ENCODE measurements at places on chromosomes 13 and 19.
A peak's percentile ranks its signal among the peaks of the same experiment; 100 is the strongest.

DNA sequence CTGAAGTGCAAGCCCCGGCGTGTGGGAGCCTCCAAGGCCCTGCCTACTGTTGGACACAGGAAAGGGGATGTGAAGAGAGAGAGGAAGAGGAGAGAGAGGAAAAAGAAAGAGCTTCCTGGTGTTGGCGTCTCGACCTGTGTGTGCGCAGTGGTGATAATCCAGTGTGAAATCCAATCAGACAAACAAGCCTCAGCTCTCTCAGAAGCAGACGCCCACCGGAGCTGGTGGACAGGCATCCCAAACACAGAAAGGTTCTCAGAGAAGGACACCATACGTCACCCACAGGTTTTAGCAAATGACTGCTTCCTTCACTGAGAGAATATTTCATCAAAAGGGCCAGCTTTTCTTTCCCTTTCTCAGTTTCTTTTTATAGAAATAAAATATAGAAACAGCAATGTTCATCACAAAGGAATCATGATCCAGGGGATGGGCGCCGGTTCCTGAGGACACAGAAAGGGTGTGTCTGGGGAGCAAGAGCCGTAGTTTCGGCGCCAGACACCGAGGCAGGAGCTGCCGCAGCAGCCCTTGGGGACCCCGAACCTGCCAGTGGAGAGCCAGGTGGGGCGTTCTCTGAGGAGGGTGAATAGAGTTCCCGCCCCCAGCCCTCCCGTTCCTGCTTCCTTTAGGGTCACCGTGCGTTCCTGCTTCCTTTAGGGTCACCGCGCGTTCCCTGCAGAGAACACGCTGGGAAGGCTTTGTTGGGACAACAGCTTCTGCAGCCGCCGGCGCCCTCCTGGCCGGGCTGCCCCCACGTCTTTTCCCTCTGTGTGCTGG is 145.8 kb upstream of the SOX1 start:
- DNase-seq = no peak

DNA sequence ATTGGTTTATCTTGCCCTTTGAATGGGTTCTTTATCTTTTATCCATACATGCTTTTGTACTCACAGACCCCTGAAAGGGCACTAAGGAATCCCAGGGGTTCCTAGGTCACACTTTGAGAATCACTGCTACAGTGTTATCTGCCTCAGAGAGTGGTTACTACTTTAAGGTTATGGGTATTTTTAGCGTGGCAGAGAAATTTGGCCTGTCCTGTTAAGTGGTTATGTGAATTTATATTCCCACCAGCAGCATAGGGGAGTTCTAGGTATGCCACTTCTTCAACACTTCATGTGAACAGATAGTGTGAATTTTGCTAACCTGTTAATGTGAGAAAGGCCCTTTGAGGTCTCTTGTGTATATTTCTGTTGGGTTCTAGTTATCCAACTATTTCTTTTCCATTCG is 75.7 kb downstream of the DNAJC3 start:
- DNase-seq = no peak

- DNase-seq = no peak
Measured at GRCh38 chr19:1322198-1322981, 36.7 kb downstream of the EFNA2 start.

DNA sequence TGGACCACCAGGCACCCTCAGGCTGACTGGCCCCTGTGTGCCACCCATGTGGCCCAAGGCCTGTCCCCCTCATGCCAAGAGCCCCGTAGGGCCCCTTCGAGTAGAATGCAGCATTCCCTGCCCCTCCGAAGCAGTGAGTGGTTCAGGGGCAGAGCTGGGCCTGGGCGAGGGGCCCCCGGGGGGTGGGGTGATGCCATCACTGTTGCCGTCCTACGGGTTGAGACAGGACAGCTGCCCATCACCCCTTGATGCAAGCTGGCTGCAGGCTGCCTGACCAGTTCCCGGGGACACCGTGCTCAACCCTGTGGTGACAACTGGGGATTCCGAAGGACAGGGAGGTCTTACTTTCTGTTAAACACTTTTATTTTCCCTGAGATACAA is 4.7 kb downstream of the SBNO2 start:
- DNase-seq = no peak

GRCh38 chr19:19550485-19550929 is 12.4 kb downstream of the CILP2 start:
- no peak for DNase-seq

GRCh38 chr13:27770809-27771208 is 21.5 kb upstream of the GSX1 start:
- no peak for DNase-seq

DNA sequence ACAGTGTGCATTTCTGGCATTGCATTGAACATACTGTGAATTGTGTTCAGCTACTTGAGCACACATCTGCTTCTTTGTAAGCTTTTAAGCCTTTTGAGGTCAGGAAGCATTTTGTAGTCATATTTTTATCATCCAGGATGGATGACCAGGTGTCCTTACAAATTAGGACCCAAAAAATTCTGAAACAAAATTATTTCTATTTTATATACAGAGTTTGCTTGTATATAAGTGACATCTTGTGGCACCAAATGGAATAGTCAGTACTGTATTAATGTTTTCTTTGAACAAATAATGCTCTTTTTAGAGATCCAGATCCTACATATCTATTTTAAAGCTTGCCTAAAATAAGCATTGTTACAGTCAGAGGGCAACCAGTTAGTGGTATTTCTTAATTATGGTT is 9.5 kb upstream of the SUPT20H start:
- no peak for DNase-seq

GRCh38 chr13:79966059-79966458 is 374.9 kb downstream of the SPRY2 start:
- DNase-seq = no peak

GRCh38 chr19:40466985-40467734 is at the start of gene SPTBN4:
Gene SPTBN4 (plus strand): TSS chr19:40467001. CDS start chr19:40472622, 5,621 bp downstream.
- no peak for DNase-seq

GRCh38 chr13:51269039-51269438 is 46.8 kb downstream of the FAM124A start:
- no peak for DNase-seq

- no peak for DNase-seq
Measured at GRCh38 chr19:6564393-6564792, 26.6 kb downstream of the CD70 start.

- DNase-seq = no peak
Measured at GRCh38 chr13:109959903-109960302, 173.5 kb upstream of the IRS2 start.

DNA sequence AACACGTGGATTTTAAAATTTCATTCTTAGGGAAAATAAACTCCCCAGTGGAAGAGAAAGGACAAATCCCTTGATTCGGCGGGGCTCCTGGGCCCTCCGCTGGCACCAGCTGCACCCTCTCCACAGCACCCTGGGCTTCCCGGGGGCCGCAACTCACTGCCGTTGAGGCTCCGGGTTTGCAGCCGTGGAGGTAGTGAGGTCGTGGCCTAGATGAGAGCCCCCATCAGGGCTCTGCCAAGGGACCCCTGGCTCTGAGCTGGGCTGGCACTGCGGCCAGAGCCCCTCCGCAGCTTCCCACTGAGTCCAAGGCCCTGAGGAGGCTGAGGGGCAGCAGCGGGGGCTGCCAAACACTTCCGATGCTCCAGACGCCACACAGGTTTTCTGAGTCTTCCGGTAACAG is 133.7 kb upstream of the MCF2L start:
- DNase-seq = no peak

GRCh38 chr13:25987987-25988386 is 63.8 kb downstream of the SHISA2 start:
- DNase-seq = no peak

GRCh38 chr19:45547965-45548609 is 36.5 kb downstream of the OPA3 start:
- DNase-seq = no peak

DNA sequence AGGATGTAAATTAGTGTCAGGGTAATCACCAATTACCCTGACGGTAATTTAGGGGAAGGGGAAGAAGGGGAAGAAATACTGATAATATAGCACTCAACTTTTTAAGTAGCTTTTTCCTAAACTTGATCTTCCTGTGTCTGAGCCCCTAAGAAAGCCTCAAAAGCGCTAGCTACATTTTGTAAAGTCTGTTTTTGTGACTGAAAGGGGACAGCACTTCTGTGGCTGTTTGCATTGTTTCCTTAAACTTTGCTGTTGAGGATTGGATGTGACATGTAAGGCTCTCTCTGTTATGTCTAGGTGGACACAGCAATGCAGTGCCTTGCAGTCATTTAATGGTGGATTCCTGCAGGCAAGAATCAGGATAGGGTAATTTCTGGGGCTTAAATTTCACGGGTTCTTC is 42.8 kb downstream of the SPATA13 start:
- no peak for DNase-seq

DNA sequence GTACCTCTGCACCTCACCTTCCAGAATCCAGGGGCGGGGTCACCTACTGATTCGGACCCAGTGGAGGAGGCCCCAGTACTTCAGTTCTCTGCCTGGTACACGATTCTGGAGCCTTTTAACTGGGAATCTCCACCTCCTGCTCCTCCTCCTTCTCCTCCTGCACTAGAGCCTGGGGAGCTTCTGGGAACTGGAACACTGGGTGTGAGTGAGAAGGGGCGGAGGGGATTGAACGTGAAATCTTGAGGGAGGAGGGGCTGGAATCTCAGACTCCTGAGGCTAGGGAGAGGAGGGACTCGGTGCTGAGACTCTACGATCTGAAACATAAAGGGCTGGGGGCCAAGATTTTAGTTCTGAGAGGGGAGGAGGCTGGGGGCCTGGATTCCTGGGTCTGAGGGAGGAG is at the start of gene KLK8:
Gene KLK8 (minus strand): TSS at position 90 of the 400 bp plus-strand sequence. CDS start 437 bp downstream, outside the sequence.
- DNase-seq = no peak

- no peak for DNase-seq
Measured at GRCh38 chr19:37227996-37228395, 10.0 kb downstream of the ZNF383 start.

DNA sequence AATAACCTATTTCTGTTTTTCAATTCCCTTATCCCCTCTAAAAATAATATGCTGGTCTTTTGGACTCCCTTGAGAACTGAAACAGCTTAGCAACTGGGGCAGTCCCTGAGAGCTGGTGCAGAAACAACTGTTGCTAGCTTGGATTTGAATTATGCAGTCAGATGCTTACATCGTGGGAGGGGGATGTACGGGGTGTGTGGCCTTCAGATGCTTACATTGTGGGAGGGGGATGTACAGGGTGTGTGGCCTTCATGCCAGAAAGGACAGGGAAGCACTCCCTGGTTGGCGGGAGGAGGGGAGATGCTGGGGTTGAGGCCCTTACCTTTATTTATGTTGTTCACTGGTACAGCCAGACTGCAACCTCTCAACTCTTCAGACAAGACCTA is 25.6 kb downstream of the LRCH1 start:
- no peak for DNase-seq

- DNase-seq = no peak
Measured at GRCh38 chr19:11324079-11324661, 15.3 kb downstream of the RAB3D start.

DNA sequence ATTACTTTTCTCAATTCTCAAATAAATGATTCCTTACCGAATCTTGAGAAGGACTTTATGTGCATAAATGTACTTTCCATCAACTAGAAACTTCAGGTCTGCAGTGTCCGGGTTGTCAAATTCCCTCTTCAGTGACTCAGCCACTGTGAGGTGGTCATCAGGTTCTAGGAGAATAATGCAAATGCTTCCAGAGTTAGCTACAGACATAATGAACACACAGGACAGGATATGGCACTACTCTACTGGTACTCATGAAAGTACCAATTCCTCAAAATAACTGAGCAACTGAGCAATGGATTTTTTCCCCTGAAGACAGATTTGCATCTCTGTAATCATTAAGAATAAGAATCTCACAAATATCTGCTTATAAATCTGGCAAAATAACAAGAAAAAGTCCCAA is 31.2 kb downstream of the RCBTB2 start:
- DNase-seq = no peak

DNA sequence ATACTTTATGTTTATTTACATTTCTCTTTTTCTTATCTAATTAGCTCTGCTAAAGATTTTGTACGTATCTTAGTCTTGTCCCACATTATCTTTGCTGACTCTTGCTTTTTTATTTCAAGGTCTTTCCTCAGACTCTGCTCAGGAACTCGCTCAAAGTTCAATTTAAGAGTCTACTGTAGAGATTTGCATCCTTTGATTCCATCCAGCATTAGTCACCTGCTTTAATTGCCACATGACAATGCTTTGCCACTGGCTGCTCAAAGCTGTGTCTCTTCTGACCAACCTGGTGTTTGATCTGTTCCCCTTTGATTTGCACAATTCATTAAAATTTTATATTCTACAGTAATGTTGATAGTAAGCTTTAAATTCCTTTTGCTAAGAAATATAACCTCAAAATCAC is 157.9 kb upstream of the FREM2 start:
- DNase-seq = no peak

DNA sequence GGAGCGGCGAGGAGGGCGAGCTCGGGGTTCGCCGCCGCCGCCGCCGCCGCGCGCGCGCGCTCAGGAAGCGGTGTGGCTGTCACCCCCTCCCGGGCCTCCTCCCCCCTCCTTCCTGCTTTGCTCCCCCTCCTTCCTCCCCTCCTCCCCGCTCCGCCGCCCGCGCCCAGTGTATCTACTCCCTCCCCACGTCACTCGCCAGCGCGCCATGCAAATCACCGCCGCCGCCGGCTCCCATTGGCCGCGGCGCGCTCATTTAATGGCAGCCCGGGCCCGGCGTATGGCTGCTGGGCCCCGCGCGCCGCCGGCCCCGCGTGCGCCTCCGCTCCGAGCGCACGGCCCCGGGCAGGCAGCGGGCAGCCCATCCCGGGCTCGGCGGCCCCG is 335 bp upstream of the SOX1 start:
- DNase-seq = peak; percentile 19

GRCh38 chr13:40490086-40490758 is 176.2 kb downstream of the FOXO1 start:
- no peak for DNase-seq

- DNase-seq = no peak
Measured at GRCh38 chr13:101752432-101752831, 300.0 kb downstream of the ITGBL1 start.

DNA sequence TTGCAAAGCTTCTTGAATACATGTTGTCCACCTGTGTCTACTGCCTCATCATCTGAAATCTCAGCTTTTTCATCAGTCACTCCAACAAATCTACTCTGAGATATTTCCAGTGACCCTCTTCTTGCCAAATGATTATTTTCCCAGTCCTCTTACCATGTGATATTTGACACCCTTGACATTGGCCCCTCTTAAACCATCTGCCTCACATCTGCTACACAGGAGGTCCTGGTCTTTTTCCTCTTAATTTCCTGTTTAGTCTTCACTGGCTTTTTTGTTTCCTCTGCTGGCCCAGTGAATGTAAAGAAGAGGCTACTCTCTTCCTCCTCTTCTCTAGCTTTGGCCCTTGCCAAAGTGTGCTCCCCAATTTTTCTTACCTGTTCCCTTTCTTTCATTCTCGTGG is 218.7 kb downstream of the DNAJC15 start:
- DNase-seq = no peak

- no peak for DNase-seq
Measured at GRCh38 chr13:114334305-114335053, 20.2 kb downstream of the CHAMP1 start.

GRCh38 chr13:51155776-51156515 is 44.9 kb upstream of the C13orf42 start:
- no peak for DNase-seq

GRCh38 chr13:51330791-51331190 is 8.7 kb upstream of the SERPINE3 start:
- no peak for DNase-seq

GRCh38 chr19:52307275-52307674 is 10.3 kb downstream of the ZNF480 start:
- DNase-seq = no peak

GRCh38 chr13:24763596-24764275 is at the start of gene RNF17:
Gene RNF17 (plus strand): TSS chr13:24764169. CDS start chr13:24764204, 35 bp downstream.
- DNase-seq = no peak
